Mesendoderm (in vitro differentiated cells): ENCODE measurements at places on chromosomes 5 and 9.

GRCh38 chr5:116494784-116495450, 79.7 kb downstream of the SEMA6A start:
- DNase-seq = no peak

DNA sequence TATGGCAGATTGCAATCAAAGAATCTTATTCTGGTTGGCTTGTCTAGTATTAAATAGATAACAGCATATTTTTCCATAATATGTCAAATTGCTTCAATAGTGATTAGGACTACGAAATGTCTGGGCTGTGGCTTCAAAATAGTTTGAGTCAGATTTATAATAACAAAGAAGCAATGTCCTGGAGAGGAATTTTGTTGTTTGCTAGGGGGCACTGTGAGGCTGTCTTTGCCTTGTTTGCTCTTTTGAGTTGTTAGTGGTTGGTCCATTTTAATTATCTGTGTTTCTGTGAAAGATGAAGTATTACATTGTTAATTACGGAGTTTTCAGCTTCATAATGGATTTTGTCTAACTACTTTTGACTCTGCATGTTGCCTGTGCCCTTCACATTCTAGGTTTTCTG, 713.6 kb downstream of the TLE4 start:
- DNase-seq = peak; percentile 37

GRCh38 chr5:108700930-108701329, 46.8 kb upstream of the FER start:
- DNase-seq = no peak

GRCh38 chr5:144141585-144141984, 28.9 kb downstream of the YIPF5 start:
- peak; percentile 27 for DNase-seq

DNA sequence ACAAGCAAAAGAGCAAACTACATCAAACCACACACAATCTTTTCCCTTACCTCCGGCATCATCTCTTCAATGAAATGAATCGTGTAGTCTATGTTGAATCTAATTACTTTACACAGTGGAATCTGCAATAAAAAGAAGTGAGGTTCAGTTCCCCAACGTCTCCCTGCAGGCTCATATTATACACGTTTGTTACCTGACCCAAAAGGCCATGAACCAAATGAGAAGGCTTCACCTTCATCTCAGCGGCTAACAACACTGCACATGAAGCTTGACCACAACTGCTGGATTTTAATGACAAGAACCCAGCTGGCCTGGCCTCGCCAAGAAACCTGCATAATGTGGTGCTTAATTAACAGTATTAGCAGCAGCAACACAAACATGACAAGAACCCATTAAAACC, 45.5 kb downstream of the DROSHA start:
- no peak for DNase-seq

DNA sequence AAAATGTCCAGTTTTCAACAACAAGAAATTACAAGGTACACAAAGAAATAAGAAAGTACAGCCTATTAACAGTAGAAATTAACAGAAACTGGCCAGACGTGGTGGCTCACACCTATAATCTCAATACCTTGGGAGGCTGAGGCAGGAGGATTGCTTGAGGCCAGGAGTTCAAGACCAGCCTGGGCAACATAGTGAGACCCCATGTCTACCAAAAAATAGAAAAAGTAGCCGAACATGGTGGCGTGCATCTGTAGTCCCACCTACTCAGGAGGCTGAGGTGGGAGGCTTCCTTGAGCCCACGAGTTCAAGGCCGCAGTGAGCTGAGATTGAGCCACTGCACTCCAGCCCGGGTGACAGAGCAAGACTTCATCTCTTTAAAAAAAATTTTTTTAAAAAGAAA, 41.5 kb upstream of the FSD1L start:
- DNase-seq = no peak

DNA sequence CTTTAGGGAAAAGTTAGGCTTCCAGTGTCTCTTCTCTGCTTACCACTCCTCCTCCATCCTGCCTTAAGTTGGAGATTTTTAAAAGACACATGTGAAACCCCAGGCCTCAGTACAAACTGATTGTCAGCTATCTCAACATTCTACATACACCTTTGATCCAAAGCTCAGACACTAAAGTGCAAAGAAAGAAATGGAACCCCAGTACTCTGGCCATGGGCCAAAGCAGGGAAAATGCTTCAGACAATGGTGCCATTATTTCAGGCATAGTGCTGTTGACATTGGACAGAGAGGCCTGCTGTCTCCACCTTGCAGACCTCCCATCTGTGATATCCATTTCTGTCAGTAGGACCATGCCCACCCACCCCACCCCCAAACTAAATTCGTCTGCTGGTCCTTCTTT, 49.1 kb downstream of the G3BP1 start:
- no peak for DNase-seq

GRCh38 chr9:90616806-90617205, 25.8 kb downstream of the DIRAS2 start:
- DNase-seq = peak; percentile 66

DNA sequence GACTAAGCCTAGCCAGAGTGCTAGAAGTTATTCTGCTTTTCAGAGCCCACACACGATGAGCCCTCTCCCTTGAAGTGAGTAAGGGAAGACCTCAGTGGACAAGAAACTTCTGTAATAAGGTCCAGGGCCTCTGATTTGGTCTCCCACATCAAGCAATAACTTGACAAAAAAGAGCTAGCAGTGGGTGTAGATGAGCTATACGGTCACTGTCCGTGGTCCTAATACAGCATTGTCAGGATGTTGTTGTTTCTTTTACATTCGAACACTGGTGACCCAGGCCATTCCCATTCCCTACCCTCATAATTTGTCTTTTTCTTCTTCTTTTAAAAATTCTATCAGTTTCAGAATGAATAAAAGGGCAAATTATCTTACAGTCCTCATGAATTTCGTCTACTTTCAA, 5.2 kb downstream of the PCSK1 start:
- peak; percentile 57 for DNase-seq

GRCh38 chr9:93451849-93452709, 594 bp downstream of the FAM120A start:
- peak; percentile 65 for DNase-seq

DNA sequence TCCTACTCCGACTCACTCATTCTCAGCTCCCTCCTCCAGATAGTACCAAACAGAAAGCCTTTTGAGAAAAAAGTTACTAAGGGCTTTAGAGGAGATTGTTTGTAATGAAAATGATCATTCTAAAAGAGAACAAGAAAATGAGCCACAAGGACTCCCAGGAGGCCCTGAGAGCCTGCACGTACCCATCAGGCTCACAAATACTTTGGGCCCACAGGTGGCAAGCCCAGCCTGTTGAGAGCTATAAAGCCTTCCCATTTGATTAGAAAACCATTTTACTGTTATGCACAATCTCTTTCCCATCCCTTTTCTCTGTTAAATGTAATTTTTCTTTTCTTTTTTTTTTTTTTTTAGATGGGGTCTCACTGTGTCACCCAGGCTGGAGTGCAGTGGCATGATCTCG, 136.1 kb downstream of the LHFPL2 start:
- no peak for DNase-seq

DNA sequence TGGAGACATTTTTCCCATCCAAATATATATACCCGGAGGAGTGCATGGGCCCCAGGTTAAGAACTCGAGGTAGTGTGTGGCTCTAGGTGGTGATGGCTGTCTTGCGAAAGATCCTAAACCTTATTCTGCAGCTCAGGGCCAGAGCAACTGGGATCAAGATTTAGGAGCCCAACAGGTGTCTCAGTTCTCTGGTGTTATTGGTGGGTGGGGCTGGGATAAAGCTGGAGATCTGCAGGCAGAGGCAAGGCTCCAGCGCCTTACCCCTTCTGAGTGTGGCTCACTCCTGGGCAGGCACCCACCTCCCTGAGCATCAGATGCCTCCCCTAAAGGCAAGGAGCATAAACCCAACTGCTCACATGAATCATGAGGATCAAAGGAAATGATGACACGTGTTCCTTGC, 11.2 kb downstream of the UBE2QL1 start:
- DNase-seq = no peak

- no peak for DNase-seq
These were observed 18.8 kb upstream of the TNFAIP8 start for GRCh38 chr5:119336845-119337580.

- DNase-seq = no peak
These were observed 136.0 kb downstream of the EPB41L4A start for GRCh38 chr5:112283034-112283582.

DNA sequence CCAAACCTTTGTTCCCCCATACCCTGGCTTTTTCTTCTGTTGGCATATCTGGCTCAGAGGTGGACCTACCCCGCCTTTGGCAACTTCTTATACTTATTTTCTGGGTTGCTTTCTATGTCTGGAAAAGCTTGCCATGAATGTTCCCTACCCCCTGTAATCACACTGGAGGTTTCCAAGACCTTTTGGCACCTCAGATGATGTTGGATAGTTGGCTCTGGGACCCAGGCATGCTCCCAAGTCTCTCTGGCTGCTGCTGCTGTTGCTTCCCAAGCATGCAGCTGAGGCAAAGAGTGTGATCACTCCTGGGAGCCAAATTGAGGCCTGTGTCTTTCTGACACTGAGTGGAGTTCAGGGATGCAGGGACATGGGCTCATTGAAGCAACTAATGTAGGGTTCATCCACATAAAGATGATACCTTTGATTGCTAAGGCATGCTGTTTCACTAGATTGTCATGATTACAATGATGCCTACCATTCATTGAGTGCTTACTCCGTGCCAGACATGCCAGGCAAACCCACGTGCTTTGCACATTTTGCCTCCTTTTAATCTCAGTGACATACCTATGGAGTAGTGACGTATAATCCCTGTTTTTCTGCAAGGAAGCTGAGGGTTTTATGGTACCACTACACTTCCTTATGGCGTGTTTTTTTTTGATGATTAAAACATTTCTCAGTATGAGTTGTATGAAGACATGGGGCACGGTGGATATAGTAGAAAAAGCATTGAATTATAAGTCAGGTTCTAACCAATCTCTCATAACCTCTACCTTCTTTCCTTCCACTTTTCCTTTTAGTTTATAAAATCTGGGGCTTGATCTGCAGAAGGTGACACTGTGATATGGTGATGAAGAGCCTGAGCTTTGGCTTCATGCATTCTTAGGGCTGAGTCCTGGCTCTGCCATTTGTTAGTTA, 73.1 kb downstream of the ARHGAP26 start:
- DNase-seq = no peak

- peak; percentile 15 for DNase-seq
These were observed 67.7 kb upstream of the UBTD2 start for GRCh38 chr5:172351240-172351778.

- DNase-seq = no peak
These were observed 203.1 kb downstream of the ROR2 start for GRCh38 chr9:91746904-91747303.

- DNase-seq = peak; percentile 55
These were observed 51.7 kb upstream of the TUT7 start for GRCh38 chr9:86405926-86406325.

- DNase-seq = peak; percentile 59
These were observed 6.3 kb downstream of the TESK1 start for GRCh38 chr9:35611230-35611797.

GRCh38 chr9:114341152-114341830, 11.6 kb downstream of the ORM2 start:
- no peak for DNase-seq

DNA sequence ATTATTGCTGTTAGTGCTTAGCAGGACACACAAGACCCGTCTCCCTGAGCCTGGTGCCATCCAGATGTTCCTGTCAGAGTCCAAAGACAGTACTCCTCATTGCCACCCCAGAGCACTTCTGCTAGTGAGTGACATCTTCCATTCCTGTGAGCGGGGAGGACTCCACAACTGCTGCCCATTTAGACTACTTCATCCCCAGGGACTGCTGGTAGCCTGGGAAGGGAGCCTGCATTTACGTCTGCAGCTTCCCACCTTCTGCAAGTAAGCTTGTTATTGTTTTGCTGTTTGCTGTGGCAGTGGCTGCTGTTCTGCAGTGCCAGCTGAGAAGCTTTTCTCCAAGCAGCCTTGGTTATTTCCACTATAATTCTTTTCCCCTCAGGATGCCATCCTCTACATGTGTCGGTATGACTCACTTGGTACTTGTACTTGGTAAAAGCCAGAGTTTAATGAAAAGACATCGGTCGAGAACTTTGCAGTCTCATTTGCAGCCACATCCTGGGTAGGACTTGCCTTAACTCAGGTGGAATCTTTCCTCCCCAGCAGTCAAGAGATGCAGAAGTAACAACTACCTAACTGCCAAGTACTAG, 10.6 kb upstream of the MAP1B start:
- no peak for DNase-seq

DNA sequence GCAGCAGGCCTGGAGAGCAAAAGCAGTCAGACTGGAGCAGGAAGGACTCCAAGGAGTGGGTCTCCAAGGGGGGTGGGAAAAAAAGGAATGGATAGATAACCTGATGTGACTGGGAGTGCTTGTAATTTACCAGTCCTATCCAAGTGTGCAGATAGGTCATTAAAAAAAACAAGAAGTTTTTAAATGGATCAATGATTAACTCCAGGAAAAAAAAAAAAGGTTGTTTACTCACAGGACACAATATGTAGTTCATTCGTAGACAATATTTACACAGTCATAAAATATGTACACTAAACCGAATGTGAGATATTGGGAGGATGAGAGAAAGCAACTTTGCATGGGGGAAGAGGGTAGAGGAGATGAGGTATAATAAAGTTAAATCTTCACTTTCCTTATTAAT, 20.4 kb downstream of the ZBTB5 start:
- DNase-seq = peak; percentile 29

DNA sequence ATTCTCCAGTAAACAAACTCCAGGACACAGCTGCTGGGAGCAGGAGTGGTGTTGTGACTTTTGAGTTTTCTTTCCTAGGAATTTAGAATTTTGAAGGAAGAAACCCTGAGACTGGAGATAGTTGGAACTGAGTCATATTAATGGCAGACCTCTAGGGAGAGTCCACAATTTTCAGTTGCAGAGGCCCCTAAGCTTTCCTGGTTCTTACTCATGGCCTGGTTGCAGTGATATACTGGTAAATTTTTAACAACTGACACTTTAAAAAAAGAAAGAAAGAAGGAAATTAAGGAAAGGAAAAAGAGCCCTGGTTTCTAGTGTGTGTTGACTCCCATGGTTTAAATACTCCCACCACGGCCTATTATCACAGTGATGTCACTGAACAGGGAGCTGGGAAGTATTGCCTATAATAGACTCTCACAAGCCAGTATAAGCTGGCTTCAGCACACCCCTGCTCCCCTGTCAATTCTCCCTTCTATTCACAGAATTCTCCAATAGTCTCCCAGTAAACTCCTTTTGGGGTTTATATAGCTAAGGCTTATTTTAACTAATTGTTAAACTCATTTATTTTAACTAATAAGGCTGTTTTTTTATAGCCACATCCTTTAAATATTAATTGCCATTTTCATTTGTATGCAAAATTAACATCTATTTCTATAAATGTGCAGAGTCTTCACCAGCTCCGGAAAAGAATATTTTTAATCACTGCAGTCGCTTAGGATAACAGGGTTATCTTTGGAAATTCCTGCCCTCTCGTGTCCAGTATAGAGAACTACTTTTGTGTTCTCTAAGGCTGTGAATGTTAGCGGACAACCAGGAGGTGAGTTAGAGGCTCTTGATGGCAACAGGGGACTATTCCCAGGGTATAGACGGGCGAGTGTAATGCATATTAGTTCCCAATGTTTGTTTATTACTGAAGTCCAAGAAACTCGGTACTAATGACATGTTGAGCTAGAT, 59.7 kb downstream of the GGTA1 start:
- DNase-seq = peak; percentile 33
